ENCODE measurements at places on chromosomes 6 and 20.

GRCh38 chr20:43198607-43199006 is 8.9 kb upstream of the PTPRT start:
- DNase-seq, result no peak

DNA sequence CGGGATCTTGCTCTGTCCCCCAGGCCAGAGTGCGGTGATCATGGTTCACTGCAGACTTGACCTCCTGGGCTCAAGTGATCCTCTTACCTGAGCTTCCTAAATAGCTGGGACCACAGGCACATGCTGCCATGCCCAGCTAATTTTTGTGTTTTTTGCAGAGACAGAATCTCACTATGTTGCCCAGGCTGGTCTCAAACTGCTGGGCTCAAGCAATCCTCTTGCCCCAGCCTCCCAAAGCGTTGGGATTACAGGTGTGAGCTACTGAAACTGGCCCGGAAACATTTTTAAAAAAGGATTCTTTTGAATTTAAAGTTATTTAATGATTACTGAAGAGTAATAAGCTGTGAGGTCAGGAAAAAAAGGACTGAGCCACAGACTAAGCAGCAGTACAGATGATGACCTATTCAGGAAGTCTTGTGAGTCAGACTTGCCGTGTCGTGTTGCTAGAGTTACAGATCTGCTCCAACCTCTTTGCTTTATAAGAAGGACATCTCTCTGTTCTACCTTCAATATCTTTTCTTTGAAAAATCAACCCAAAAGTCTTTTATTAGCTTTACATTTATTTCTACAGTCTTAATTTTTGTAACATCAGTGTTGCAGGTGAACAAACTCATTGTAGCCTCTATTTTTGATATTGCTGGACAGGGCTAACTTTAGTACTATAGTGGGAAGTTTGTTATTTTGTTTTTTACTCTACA is 108.7 kb downstream of the NCOA3 start:
- no peak for DNase-seq

DNA sequence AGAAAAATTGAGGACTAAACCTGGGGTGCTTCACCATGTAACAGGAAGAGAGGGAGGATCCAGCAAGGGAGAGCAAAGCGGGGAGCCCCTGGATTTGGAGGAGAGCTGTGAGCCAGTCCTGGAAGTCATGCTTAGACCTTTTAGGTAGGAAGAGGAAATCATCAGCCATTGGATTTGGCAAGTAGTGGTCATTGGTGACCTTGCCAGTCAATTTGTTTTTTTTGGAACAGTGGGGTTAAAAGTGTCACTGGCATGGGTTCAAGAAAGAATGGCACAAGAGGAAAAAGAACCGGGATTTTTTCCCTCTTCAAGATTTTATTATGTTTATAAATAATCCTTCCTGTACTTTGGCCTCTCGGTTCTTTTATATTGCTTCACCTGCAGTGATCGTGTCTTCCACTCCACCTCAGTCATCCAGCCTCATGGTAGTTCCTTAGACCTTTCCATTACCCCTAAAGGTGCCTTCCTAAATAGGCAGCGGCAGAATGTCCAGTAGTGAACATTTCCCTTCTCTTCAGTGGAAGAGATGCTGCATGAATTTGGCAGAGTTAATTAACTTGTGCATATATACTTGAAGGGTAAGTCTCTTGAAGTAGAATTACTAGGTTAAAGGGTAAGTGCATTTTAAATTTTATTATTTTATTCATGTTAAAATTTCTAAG is 124.7 kb downstream of the QKI start:
- no peak for DNase-seq

DNA sequence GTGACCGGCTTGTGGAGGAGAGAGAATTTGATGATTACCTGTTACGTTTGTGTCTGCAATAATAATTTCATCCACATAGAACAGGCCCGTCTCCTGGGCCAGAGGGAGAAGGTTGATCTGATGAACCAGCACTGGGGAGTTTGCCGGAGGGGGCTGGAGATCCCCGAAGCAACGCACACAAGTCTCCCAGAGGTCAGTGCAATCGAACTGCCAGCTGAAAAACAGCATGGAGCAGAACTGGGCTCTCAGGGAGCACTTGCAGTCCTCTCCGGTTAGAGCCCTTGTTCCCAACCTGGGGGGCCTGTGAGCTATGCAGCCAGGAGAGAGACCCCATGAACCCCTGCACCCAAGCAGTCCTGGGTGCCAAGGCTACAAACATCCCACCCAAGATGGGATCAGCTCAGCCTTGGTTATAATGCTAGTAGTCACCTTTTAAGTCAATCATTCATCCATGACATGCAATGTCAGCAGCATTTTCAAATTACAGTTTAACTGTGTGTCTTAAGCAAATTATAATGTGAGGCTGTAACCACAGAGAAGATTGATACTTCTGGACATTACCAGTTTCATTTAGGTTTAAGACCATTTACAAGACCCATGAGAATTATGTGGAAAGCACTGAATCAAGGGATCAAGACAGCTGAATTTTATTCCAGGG is 34.2 kb downstream of the PKHD1 start:
- no peak for DNase-seq

GRCh38 chr6:43170417-43170930 is 595 bp upstream of the SRF start:
- no peak for DNase-seq

DNA sequence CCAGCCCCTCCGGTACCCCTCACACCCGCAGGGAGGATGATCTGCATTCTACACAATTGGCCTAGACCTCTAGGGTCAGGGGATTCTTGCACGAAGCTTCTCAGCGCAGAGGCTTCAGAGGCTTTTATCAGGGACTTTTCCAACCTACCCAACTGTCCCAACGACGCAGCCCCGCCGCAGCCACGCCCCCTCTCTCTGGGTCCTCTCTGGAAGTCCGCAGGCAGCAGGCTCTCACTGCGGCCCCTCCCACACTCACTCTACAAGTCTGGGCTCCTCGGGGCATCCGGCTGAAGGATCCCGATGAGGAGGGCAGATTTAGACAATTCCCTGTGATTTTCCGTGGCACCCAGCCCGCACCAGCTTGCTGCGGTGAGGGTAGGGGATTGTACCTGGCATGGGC is 227.7 kb upstream of the RNF24 start:
- no peak for DNase-seq

DNA sequence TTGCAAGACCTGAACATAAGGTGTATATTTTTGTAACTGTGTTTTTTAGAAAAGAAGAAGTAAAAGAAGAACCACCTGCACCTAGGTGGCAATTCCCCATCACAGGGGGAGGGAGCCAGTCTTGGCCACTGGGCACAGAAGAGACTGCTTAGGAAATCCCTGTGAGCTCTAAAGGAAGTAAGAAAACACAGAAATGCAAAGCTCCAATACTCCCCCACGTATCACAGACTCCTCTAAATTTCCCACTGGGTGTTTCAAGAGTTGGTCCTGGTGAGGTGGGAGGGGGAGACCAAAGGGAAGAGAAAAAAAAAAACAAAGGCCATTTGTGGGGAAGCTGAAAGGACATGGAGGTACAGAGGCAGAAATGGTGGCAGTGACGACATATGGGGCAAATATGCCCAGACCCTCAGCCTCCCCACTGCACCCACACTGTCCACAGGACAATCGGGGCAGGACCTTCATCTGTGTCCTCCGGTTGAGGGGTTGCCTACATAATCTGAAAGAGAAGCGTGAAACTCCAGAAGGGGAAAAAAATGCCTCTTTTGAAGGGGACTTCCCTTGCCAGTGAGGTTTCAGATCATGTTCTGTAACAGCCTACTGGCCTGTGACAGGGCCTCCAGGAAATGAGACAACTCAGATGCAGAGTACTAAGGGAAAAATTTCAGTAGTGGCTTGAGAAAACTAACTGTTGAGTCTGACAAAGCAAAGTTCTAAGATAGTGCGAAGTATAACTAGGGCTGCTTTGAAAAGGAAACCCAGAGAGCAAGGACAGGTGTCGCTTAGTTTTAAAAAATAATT is 226.2 kb upstream of the MARCKS start:
- no peak for DNase-seq

- no peak for DNase-seq
Measured at GRCh38 chr6:51466427-51466826, 621.0 kb downstream of the PKHD1 start.

DNA sequence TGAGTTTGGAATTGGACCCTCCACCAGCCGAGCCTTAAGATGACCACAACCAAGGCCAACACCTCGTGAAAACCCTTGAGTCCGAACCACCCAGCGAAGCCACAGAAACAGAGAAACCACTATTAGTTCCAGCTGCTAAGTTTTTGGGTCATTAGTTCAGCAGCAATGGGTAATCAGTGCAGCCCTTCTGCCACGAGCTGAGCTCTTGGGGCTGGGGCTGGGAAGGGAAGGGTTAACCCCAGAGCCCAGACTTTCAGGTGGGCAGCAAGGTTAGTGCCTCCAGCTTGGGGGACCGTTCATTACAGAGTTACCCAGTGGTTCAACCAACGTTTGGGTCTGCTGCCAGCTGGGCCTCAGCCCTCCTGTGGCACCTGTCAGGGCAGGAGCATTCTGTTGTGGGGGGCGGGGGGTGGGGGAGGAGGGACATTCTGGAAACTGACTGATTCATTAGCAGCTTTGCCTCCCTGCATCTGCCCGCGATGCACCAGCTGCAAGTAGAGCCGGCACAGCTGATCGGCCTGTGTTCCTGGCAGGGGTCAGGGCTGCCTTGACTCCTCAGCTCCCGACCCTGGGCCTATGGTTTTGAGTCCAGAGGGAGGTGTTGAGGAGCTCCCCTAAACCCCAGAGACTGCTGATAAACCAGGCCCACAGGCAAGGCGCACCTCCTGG is 52.7 kb downstream of the TGM2 start:
- DNase-seq, result no peak

GRCh38 chr6:104585646-104586045 is 274.1 kb downstream of the HACE1 start:
- no peak for DNase-seq

DNA sequence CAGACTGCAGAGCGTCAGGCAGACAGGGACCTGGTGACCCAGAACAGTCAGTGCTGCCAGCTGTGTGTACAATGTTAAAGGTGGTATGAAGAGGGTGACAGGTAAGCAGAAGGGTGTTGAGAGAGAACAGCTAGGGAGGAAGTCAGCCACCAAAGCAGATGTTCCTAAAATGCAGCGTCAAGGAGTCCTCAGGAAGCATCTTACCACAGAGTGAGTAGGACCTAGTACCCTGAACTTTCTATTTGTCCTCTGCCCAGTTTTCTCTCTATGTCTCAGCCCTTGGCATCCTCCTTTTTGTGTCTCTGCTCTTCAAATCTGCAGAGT is 14.2 kb downstream of the STMND1 start:
- DNase-seq, result no peak

DNA sequence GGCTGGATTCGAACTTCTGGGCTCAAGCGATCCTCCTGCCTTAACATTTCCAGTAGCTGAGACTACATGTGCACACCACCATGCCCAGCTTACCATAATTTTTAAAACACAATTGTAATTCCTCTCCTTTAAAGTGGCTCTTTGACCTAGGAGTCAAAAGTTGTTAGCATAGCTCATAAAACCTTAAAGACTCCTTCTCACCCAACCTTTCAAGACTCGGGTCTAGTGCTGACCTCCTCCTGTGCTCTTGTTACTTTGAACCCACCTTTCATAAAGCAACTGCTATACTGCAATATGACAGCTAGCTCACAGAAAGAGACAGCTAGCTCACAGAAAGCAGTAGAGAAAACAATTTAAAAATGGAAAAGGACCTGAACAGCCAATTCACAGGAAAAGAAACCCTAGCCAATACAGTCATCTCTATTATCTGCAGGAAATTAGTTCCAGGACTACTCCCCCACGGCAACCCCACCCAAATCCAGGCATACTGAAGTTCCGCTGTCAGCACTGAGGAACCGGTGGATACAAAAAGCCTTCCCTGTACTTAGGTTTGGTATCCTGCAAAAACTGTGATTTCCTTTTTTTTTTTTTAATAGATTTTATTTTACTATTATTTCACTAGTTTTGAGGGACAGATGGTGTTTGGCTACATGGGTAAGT is 20.3 kb downstream of the SSR1 start:
- no peak for DNase-seq

- no peak for DNase-seq
Measured at GRCh38 chr20:32906200-32906599, 47.5 kb downstream of the EFCAB8 start.

- DNase-seq, result no peak
Measured at GRCh38 chr20:19885939-19886660, 128.0 kb downstream of the RIN2 start.

DNA sequence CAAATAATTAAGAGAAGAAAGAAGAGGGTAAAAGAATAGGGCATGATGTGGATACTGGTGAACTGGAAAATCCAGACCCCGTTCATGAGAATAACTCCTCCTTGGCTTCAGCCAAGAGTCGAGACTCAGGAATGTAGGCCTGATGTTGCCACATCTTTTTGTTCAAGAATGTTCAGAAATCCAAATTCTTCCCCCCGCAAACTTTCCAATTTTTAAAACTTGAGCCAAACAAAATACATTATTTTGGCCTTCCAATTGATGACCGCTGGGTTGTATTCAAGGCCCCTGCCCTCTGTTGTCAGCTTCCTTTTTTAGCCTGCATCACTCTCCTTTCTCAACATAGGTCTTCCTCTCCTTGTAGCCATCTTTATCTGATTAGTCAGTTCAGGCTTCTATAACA is 106.1 kb downstream of the TNFAIP3 start:
- no peak for DNase-seq
